Ecto neural progenitor cell (in vitro differentiated cells): ENCODE measurements at places on chromosomes 1 and 21.
A peak's percentile ranks its signal among the peaks of the same experiment; 100 is the strongest.

DNA sequence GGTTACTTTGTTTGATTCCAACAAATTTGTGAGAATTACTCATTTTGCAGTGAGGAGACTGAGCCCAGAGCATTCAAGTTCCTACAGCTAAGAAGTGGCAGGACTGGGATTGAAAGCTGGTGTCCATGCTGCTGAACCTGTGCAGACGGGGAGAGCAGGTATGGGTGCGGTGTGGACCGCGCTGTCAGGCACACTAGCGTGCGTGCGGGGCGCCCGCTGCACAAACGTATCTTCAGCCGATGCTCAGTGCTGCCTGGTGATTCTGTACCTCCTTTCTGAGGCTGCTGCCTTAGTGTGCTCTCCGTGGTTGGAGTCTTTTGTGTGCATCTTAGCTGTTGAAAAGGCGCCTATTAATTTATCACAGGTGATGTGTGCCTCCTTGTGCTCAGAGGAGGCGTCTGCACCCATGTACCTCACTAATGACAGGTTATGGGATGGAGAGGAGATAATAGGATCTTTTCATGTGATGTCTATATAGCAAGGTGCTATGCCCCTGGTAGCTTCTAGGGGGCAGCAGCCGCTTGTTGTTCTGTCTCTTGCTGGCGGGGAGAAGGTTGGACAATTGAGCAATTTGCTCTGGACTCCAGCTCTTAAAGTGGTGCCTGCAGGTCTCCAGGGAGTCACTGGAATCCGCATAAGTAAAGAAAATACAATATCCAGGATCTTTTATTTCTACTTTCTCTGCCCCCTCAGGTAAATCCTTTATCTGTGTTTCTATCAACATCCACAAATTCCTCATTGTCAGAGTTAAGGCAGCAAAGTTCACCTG, 32.5 kb downstream of the PEX14 start:
- peak; percentile 66 for DNase-seq

- peak; percentile 30 for DNase-seq
Observed at GRCh38 chr1:30413606-30414005, 309.8 kb downstream of the MATN1 start.

GRCh38 chr1:240508950-240509349, 103.0 kb downstream of the GREM2 start:
- DNase-seq, result no peak

GRCh38 chr1:30872033-30872947, 36.3 kb downstream of the SDC3 start:
- no peak for DNase-seq

- no peak for DNase-seq
Observed at GRCh38 chr1:107496002-107496401, 355.2 kb downstream of the NTNG1 start.

DNA sequence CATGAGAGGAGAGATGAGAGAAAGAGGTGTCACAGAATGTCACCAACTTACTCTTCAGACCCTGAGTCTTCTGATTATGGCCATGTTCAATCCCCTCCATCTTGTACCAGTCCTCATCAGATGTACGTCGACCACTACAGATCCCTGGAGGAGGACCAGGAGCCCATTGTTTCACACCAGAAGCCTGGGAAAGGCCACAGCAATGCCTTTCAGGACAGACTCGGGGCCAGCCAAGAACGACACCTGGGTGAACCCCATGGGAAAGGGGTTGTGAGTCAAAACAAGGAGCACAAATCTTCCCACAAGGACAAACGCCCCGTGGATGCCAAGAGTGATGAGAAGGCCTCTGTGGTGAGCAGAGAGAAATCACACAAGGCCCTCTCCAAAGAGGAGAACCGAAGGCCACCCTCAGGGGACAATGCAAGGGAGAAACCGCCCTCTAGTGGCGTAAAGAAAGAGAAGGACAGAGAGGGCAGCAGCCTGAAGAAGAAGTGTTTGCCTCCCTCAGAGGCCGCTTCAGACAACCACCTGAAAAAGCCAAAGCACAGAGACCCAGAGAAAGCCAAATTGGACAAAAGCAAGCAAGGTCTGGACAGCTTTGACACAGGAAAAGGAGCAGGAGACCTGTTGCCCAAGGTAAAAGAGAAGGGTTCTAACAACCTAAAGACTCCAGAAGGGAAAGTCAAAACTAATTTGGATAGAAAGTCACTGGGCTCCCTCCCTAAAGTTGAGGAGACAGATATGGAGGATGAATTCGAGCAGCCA, 8.0 kb downstream of the ELOA start:
- DNase-seq, result peak; percentile 53
